NCI-H524 (cell line): ENCODE measurements at places on chromosomes 4 and X.

- no peak for DNase-seq
Measured at GRCh38 chr4:21046141-21046540, 345.9 kb downstream of the PACRGL start.

DNA sequence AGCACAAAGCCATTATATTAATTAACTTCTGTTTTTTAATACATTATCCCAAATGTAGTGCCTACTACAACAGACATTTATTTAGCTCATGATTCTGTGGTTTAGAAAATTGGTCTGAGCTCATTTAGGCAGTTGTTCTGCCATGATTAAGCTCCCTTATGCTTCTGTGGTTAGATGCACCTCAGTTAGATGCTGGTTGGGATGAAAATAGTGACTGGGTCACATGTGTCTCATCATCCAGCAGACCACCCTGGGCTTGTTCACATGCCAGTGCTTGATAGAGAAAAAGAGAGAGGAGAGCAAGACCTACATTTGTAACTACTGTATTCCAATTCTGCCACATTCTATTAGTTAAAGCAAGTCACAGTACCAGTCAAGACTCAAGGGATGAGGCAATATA is 376.4 kb upstream of the GNPDA2 start:
- no peak for DNase-seq

GRCh38 chr4:94127707-94128328 is 79.8 kb upstream of the SMARCAD1 start:
- DNase-seq, result peak; percentile 37

GRCh38 chrX:65985922-65986588 is 53.8 kb downstream of the VSIG4 start:
- DNase-seq, result peak; percentile 3

GRCh38 chr4:57151481-57151880 is 41.3 kb upstream of the IGFBP7 start:
- no peak for DNase-seq

DNA sequence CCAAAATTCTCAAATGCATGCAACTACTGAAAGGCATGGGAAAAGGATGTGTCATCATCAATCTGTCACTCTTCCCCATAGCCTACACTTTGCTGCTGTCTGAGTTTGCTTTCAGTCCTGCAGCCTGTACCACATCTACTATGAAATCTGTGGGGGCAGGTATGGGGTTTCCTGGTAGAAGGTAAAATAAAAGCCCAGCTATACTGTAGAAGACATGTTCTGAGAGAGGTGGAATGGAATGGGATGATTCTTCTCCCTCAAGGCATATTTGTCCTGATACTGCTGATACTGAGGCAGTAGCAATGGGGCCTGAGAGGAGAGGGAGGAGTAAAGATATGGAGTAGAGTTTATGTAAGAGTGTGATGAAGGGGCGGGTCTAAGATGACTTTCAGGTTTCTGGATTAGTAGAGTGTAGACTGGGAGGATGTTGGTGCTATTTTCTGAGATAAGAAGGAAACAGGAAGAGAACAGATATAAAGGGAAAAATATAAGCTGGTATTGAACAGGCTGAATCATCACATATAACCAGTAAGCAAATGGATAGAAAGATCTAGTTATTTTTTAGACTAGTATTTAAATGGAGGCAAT is 38.7 kb upstream of the GYPA start:
- no peak for DNase-seq
